ENCODE measurements at places on chromosomes 5 and 9. TPM values are rescaled to one million over a fixed set of nuclear protein-coding genes. Genes with fewer than 3 reads are reported as not detected.

Gene FRRS1L
- not detected for total RNA-seq

Gene MTRR
- 24.3 TPM for total RNA-seq

Gene SNAPC4
- total RNA-seq, result 6.5 TPM

Gene SPINK4
- not detected for total RNA-seq

Gene RPS23
- 4,129 TPM for total RNA-seq
